ENCODE measurements at places on chromosomes 7 and 10.

DNA sequence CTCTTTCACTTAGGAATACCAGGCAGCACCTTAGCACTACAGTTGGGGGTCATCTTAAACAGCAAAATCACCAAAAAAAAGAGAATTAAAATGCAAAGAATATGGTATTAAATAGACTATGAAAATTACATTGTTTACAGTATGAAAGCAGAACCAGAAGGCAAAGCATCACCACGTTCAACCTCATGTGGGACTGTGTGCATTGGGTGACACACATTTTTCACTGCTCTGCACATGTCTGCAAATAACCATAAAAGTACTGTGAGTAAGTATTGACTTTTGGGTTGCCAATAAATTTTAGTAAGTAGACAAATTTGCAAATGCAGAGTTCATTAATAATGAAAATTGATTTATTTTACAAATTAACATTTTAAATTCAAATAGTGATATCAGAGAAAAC, 232.1 kb upstream of the ZWINT start:
- no peak for DNase-seq

GRCh38 chr10:118912961-118913600, 116.4 kb upstream of the NANOS1 start:
- DNase-seq, result no peak

DNA sequence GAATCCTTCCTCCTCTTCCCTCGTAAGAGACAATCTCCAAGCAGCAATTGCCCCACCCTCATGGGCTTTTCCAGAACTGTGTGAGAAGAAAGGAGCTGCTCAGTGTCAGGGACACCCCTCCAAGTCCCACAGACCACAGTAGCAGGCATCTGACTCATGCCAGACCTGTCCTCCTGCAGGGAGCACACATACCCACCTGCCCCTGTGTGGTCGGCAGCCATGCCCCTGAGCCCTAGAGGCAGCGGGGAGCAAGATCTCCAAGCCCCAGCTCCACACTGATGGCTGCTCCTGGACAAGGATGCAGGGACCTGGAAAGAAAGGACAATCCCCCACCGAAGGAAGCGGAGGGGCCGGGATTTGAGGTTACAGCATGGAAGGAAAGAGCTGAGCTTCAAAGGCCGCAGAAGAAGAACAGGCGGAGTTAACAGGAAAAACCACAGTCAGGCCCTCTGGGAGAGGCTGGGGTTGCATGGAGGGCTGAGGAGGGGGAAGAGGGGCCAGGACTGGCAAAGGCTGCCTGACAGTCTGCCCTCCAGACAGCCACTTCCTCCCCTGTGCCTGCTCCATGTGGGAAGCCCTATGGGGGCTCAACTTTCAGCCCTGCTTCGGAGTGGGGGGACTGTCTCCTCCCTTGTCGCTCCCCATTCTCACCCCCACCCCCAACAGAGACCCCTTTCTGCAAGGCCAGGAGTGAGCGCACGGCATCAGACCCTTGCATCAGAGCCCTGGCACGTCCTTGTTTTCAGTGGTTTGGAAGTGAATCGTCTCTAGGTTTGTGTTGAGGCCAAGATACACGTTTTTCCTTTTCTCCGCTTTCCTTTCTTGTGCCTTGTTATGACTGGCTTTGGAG, 46.8 kb downstream of the ASB13 start:
- DNase-seq, result peak; percentile 86

- DNase-seq, result no peak
Observed at GRCh38 chr7:157210682-157211081, 72.0 kb downstream of the UBE3C start.

- DNase-seq, result peak; percentile 42
Observed at GRCh38 chr10:73785721-73786511, 510 bp downstream of the ZSWIM8 start.

GRCh38 chr7:43621729-43622448, 39.0 kb downstream of the STK17A start:
- DNase-seq, result peak; percentile 68

GRCh38 chr10:86798611-86799010, 42.2 kb downstream of the BMPR1A start:
- peak; percentile 41 for DNase-seq

- DNase-seq, result no peak
Observed at GRCh38 chr10:9166770-9167169, 1112.3 kb downstream of the GATA3 start.

GRCh38 chr7:42237811-42238541, 967 bp upstream of the GLI3 start:
- peak; percentile 81 for DNase-seq

- DNase-seq, result no peak
Observed at GRCh38 chr10:782751-783648, 93.5 kb upstream of the DIP2C start.

GRCh38 chr7:45089341-45089891, 647 bp upstream of the NACAD start:
- DNase-seq, result peak; percentile 66

DNA sequence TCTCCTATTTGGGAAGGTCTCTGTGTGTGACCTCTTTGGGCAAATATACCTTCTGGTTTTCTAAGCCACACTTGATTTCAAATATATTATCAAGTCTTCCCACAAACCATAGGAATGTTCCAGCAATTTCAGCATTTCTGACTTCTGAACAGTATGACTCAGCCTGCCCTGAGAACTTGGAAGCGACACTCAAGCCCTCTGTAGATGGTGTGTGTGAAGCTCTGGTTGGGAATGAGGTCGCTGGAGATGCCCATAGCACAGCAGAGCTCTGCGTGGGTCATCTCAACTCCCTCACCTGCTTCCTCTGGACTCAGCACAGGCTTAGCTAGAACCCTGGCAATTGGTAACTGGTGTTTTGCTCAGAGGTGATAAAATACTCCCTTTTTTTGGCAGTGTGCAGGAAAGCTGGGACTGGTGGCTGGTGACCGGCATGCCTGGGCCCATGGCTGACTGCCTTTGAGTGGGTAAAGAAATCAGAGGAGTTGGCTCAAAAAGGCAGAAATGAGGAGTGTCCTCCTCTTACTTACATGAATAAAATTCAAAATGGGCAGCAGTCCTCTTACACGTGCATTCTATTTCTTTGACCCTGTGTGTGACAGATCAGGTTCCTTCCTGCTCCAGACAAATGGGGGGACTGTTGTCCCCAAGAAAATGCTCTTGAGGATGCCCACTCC, 87.5 kb upstream of the NRP1 start:
- DNase-seq, result peak; percentile 94

DNA sequence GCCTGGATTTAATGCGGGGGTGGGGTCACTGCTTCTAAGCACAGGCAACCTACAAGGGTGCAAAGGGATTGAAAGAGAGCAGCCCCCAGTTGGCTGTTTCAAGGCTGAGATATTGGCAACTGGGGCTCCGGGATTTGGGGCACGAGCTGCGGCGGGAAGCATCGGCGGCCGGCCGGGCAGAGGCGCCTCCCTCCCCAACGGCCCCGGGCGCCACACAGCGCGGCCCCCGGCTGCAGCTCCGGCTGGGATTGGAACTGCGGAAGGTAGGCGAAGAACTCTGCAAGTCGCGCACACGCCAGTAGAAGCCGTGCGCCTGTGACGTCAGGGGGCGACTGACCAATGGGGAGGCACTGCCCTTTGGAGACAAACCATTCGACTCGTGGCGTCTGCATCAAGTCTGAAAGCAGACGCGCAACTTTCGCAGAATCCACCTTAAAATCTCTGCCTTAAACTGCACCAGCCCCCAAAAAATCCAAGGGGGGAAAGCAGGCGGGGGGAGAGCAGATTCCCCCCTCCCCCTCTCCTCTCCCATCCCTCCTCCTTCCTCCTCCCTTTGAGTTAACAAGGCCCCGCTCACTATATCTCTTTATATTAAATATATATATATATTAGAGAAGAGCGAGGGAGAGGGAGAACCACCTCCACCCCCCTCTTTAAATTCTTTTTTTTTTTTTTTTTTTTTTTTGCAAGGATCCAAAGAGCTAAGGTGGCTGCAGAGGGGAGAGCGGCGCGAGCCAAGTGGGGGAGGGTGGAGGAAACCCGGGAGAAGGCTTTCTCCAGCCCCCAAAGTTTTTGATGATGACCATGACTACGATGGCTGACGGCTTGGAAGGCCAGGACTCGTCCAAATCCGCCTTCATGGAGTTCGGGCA, at the start of gene DLX6:
Gene DLX6, plus strand, starts transcription at position 371 of the 872 bp plus-strand sequence. Its CDS starts 425 bp downstream, at position 796.
- DNase-seq, result peak; percentile 46

DNA sequence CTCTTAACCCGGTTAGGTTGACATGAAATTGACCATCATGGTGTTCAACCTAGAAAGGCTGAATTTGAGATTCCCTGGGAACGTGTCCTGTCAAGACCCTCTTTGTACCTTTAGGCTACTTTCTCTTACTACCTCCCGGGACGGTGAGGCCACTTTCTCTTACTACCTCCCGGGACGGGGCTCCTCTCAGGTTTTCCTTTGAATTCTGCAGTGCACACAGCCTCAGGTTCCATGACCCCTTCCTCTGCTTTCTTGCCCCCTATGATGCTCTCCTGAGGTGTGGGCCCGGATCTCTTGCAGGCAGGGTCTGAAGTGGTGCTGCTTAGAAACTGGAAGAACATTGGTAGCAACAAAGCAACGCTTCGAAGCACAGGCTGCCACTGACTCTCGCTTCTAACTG, 155.3 kb downstream of the CAMK1D start:
- DNase-seq, result no peak

GRCh38 chr10:102313221-102313896, 68.0 kb downstream of the GBF1 start:
- peak; percentile 17 for DNase-seq

- DNase-seq, result peak; percentile 42
Observed at GRCh38 chr10:60916025-60916424, 28.0 kb downstream of the RHOBTB1 start.

DNA sequence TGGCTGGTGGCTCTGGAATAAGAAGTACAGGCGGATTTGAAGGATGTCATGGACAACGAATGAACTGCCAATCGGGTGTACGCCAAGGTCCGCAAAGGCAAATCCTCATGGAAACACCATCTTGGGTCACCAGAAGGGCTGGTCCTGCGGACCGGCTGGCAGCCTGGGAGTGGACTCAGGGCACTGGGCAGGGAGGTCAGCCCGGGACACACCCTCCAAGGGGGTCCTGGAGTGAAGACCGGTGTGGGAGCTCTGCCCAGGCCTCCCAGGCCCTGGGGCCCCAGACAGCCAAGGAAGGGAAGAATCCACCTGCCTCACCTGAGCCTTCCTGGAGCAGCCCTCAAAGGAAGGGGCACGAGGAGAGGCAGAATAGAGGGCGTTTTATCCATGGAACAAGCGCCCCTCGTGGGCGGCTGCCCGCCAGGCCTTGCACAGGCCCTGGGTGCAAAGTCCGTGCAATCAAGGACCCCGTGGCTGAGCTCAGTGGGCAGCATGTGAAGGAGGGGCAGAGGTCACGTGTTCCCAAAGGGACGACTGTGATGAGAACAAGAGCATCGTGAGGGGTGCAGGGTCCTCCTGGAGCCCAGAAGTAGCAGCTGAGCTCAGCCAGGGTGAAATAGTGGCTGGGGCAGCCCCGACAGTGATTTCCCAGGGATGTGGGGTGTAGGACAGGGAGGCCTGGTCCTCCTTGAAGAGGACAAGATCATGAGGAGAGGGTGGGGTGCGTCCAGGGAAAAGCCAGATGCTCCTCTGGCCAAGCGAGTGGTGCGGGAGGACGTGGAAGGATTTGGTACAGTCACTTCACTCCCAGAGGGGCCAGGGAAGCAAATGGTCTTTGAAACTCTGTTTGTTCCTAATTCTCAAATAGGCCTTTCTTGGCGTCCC, 105.2 kb downstream of the TCERG1L start:
- no peak for DNase-seq

DNA sequence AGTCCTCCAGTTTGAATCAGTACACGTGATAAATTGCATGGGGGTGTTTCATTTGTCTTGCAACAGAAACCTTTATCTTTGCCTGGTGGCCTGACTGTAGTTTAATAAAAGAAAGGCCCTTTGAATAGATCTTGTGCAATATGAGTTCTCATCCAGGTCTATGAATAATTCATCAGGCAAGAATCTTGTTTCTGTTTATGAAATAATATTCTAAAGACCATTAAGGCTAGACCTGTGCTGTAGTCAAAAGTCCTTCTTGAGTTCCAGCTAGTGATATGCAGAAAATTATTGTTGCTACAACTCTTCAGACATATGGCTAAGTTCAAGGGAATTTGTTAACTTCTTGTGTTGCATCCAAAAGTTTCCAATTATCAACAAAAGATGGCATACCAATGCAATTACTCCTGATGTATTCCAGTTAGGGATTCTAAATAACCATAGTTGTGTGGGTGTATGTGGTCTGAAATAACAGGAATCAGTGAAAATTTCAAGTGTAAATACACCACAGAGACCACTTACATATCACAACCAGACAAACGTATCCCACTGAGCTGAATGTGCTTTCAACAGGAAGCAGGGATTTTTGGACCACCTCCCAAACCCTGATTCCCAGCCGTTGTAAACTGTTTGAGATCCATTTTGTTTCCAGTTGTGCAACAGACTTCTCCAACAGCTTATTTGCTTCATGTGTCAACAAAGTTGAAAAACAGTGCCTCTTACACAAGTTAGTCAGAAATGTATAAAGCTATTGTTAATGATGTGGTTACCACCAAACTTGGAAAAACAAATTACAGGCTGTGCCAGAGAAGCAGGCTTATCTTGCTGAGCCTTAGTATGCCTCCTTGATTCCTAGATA, 54.7 kb upstream of the BICC1 start:
- peak; percentile 97 for DNase-seq

- DNase-seq, result no peak
Observed at GRCh38 chr10:98610836-98611235, 164.1 kb upstream of the HPS1 start.

DNA sequence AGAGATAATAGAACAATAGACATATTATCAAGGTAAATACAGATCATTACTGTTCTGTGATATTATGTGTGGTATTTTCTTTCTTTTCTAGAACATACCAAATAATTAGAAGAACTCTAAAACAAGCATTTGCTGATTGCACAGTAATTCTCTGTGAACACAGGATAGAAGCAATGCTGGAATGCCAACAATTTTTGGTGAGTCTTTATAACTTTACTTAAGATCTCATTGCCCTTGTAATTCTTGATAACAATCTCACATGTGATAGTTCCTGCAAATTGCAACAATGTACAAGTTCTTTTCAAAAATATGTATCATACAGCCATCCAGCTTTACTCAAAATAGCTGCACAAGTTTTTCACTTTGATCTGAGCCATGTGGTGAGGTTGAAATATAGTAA, 185.5 kb downstream of the CFTR start:
- DNase-seq, result peak; percentile 10

GRCh38 chr7:154440651-154441050, 388.5 kb downstream of the DPP6 start:
- no peak for DNase-seq

GRCh38 chr7:23680414-23681405, 711 bp downstream of the FAM221A start:
- peak; percentile 45 for DNase-seq

GRCh38 chr7:114293289-114294012, 121.2 kb upstream of the FOXP2 start:
- peak; percentile 4 for DNase-seq

GRCh38 chr7:51021906-51022570, 239.3 kb upstream of the GRB10 start:
- DNase-seq, result no peak
